Glomerular endothelial cell (primary cell): ENCODE measurements at places on chromosomes 12 and 14. TPM values are rescaled to one million over a fixed set of nuclear protein-coding genes. Genes with fewer than 3 reads are reported as not detected.

SLC17A8 gene
- total RNA-seq = not detected in 2 replicates

FBXW8 gene
- total RNA-seq = 20.9 and 26.8 TPM in 2 replicates

OVCH1 gene
- not detected in 2 replicates for total RNA-seq

SLC16A7 gene
- total RNA-seq = 12.6 and 12.7 TPM in 2 replicates

ING4 gene
- total RNA-seq = 49.7 and 55.1 TPM in 2 replicates

ABHD12B gene
- total RNA-seq = not detected in 2 replicates

SELPLG gene
- 0.48 and 0.58 TPM in 2 replicates for total RNA-seq
